ENCODE measurements at places on chromosomes 13 and 19.

DNA sequence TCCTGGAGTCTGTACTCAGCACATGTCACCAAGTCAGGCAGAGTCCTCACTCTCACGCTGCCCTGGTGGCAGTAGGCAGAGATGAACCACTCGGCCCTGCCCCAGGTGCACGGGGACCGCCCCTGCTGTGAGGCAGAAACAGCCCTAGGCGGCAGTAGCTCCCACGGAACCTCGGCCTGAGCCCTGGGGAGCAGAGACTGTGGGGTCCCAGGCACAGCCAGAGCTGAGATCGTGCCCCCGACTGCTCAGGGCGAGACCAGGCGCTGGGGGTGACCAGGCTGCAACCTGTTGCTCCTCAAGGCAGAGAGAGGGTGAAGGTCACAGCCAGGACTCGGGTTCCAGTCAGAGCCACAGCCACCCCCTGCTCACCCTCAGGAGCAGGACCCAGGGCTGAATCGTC, 34.9 kb downstream of the AP1M1 start:
- DNase-seq: no peak

GRCh38 chr13:113854238-113855011, 9.5 kb downstream of the GAS6 start:
- DNase-seq: peak; percentile 47

DNA sequence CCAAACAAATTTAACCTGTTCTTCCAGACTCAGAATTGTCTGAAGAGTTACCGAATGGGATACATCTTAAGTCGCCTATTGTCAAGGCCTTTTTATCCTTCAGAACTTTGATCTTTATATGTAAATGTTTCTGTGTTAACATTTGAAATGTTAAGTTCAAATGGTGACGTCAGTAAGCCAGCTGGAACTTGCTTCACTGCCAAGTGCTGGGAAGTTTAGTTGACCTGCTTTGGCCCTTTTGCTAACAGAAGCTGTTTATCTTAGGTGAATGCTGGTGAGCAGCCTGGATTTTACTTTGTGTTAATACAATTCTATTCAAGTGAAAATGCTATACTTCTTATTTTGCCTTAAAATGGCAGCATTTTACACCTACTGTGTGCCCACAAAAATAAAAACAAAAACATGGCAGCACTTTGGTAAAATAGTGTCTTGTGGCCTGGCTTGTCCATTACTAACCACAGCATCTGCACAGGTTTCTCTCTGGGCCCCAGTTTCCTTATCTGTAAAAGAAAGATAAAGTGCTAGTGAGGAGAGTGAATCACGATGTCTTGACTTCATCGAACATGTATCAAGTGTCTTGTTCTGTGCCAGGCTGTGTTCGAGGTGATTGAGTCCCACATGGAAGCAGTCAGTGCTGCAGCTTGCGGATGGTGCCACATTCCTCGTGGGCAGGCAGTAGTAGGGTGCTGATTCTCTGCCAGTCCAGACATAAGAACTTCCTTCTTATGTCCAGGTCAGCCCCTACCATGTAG, 2.2 kb downstream of the NAXD start:
- no peak for DNase-seq

DNA sequence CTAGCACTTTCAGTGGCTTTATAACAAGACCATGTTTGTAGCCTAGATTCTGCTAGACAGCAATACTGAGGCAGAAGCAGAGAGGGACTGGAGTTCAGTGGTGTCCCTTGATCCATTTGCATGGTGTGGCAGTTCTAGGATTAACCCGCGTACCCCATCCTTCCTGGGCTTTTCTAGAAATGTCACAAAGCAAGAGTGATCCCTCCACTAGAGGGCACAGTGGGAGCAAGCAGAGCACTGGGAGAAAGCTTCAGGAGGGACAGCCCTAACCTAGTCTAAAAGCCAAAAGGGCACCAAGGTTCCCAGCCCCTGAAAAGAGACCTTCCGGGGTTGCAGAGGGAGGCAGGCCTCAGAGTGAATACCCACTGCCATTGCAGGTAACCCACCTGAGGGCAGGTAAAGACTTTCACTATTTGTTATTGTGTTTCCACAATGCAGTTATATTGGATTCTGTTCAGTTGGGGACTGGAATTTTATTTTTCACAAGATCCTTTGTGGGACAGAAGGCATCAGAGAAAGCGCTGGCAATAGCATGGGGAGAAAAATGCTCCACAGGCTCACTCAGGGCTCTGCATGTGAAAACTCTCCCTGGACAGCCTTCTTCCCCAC, 170.6 kb downstream of the FLT1 start:
- DNase-seq: peak; percentile 18

DNA sequence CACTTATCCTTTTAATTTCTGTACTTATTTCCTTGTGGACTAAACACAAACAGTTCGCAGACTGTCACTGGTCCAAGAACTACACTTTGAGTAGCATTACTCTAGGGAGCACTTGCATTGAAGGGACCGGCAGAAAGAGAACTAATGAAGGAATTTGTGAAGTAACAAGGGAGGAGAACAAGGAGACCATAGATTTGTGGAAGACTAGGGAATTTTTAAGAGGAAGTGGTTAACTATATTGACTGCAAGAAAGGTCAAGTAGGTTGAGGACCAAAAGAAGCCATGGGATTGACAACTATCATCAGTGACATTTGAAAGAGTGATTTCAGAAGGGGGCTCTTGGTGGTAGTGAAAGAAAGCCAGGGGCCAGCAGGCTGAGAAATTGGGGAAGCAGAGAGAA, 4.0 kb upstream of the RB1 start:
- no peak for DNase-seq

DNA sequence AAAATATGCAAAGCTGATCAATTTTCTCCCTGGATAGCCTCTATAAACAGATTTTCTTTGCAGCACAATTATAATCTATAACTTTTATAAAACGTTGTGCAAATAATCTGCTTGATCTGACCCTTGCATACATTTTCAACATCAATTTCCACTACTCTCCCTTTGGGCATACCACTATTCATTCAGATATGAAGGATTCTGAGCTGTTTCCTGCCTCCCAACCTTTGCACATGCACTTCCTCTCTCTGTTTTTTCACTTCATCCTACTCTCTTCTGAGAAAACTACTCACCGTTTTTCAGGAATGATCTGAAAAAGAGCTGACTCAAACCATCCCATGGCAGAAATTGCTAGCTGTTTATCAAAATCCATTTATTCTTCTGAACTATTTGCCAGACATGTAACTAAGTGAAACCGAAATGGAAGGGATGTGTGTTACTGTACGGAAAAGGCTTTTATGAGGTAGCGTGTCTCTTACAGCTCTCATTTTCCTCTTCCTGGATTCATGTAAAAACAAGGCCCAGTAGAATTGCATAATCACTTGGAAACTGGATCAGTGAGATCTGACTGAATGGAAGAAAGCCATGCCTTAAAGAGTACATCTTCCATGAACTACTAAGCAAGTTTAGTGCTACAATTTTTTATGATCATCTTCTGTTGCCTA, 1447.3 kb upstream of the MIR17HG start:
- DNase-seq: no peak

- peak; percentile 27 for DNase-seq
Measured at GRCh38 chr19:55118401-55118991, 1.1 kb upstream of the PPP1R12C start.

GRCh38 chr13:114116734-114117133, 15.7 kb downstream of the RASA3 start:
- no peak for DNase-seq

DNA sequence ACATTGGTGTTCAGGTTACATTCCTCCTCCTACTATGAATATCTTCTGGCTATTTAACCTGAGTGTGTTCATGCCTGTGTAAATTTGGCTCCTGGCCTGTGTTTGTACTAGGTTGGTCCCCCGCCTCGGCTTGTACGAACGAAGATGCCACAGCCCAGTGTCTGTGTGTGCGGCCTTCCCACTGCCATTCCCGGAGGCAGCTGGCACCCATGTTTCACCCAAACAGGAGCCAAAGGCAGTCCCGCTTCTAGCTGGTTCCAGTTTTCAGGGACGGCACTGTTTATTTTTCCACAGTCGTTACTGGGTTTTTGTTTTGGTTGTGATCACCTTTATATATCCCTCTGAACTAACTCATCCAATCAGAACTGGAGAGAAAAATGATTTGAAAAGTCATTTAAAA, 102.5 kb upstream of the ZNF536 start:
- DNase-seq: no peak

- DNase-seq: no peak
Measured at GRCh38 chr13:31755803-31756212, 16.5 kb downstream of the RXFP2 start.

DNA sequence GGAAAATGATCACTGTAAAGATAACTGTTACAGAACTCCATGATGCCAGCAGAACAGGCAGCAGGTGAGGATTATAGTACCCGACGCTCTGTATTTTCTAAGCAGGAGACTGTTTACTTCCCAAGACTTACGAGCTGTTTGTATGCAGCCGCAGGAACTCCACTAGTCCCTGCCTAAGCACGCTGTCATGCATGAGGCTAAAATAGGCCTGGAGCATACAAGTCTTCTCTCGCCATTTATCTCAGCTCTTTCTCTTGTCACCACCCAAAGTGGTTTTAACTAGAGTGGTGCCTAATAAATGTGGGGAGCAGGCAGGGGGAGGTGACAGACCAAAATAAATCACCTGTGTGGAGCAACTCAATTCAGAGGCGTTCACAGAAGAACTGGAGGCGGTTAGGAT, 175.8 kb downstream of the TDRD3 start:
- no peak for DNase-seq
